Foreskin keratinocyte (primary cell): ENCODE measurements at places on chromosomes 16 and 17. TPM values are rescaled to one million over a fixed set of nuclear protein-coding genes. Genes with fewer than 3 reads are reported as not detected.

The RNF43 gene
- 8.5 and 9.7 TPM in 2 replicates for polyA plus RNA-seq

The DPEP3 gene
- polyA plus RNA-seq: not detected in 2 replicates

The TNRC6C gene
- 0.17 and 0.20 TPM in 2 replicates for polyA plus RNA-seq

The XPO6 gene
- polyA plus RNA-seq: 91.9 and 101 TPM in 2 replicates

The ABCA6 gene
- polyA plus RNA-seq: not detected in 2 replicates

The CMTM1 gene
- polyA plus RNA-seq: 0.11 and 0.19 TPM in 2 replicates

The CCL1 gene
- not detected in 2 replicates for polyA plus RNA-seq

The FSCN2 gene
- not detected in 2 replicates for polyA plus RNA-seq

The MYO19 gene
- 54.6 and 71.7 TPM in 2 replicates for polyA plus RNA-seq

The SLFN11 gene
- polyA plus RNA-seq: 0.48 and 0.81 TPM in 2 replicates

The CHD3 gene
- polyA plus RNA-seq: 66.8 and 76.4 TPM in 2 replicates

The ZNF48 gene
- polyA plus RNA-seq: 6.8 and 8.0 TPM in 2 replicates

DNA sequence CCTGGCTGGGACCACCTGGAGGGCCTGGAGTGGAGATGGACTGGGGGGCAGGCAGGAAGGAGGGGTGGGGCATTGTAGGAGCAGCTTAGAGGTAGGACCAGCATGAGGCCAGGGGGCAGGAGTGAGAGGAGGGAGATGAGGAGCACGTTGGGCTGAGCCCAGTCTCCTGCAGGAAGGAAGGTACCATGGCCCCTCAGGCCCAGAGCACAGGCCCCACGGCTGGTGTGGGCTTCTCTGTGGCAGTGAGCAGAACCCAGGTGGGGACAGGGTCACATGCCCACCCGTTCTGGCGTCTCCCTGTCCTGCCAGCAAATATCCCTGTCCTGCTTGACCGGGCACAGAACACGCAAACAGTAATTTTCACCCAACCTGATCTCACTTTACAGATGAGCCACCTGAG is 141.8 kb downstream of the ENGASE start:
- DNase-seq: no peak

DNA sequence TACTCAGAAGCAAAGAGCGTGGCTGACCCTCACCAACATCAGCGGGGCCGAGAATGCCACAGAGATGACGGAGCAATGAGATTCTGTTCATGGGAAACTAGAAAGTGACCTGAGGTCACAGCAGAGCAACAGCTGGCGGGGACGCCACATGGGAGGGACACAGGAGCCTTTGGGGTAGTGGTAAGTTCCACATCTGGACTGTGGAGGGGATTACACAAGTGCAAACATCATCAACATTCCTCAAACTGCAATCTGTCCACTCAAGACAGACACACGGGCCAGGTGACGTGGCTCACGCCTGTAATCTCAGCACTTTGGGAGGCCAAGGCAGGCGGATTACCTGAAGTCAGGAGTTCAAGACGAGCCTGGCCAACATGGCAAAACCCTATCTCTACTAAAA is 11.2 kb downstream of the HAGH start:
- no peak for DNase-seq

GRCh38 chr16:72427783-72428331 is 255.9 kb upstream of the PMFBP1 start:
- DNase-seq: no peak

- no peak for DNase-seq
Observed at GRCh38 chr16:79210607-79211006, 389.9 kb downstream of the MAF start.

DNA sequence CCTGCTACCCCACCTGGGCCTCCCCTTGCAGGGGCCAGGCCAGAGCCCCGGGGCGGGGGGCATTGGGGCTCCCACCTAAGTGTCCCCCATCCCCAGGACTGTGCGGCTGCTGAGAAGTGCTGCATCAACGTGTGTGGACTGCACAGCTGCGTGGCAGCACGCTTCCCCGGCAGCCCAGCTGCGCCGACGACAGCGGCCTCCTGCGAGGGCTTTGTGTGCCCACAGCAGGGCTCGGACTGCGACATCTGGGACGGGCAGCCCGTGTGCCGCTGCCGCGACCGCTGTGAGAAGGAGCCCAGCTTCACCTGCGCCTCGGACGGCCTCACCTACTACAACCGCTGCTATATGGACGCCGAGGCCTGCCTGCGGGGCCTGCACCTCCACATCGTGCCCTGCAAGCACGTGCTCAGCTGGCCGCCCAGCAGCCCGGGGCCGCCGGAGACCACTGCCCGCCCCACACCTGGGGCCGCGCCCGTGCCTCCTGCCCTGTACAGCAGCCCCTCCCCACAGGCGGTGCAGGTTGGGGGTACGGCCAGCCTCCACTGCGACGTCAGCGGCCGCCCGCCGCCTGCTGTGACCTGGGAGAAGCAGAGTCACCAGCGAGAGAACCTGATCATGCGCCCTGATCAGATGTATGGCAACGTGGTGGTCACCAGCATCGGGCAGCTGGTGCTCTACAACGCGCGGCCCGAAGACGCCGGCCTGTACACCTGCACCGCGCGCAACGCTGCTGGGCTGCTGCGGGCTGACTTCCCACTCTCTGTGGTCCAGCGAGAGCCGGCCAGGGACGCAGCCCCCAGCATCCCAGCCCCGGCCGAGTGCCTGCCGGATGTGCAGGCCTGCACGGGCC is 1.9 kb downstream of the WFIKKN1 start:
- no peak for DNase-seq

- no peak for DNase-seq
Observed at GRCh38 chr16:84180519-84181140, 6.2 kb downstream of the TAF1C start.

DNA sequence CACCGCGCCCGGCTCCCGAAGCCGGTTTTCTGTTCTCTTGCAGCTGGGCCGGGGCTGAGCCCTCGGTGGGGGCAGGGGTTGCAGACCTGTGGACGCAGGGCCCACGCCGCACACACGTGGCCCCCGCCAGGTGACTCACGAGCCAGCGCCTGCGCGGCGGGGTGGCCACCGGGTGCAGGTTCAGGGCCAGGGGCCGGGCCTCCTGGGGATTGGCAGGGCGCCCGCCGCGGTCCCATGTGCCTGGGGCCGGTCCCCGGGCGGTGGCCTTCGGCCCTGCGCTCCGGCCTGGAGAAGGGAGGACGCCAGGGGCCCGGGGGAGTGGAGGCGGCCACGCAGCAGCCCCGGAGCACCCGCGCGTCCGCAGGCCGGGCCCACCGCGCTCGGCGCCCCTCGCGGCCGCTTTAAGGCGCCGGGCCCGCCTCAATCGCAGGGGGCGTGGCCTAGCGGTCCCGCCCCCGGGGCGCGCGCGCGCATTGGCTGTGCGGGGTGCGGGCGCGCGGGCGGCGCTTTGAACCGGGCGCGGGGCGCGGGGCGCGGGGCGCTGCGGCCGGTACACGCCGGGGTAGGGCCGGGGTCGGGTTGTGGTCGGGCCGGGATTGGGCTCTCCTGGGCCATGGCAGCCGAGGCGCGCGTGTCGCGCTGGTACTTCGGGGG is at the start of gene SLC25A10:
SLC25A10 (plus strand) TSS at position 471 of the 654 bp plus-strand sequence; CDS start at position 614, 143 bp downstream.
- DNase-seq: peak; percentile 69

GRCh38 chr17:39848600-39848999 is 15.5 kb downstream of the IKZF3 start:
- DNase-seq: no peak

- no peak for DNase-seq
Observed at GRCh38 chr17:5770441-5771270, 186.3 kb upstream of the NLRP1 start.

DNA sequence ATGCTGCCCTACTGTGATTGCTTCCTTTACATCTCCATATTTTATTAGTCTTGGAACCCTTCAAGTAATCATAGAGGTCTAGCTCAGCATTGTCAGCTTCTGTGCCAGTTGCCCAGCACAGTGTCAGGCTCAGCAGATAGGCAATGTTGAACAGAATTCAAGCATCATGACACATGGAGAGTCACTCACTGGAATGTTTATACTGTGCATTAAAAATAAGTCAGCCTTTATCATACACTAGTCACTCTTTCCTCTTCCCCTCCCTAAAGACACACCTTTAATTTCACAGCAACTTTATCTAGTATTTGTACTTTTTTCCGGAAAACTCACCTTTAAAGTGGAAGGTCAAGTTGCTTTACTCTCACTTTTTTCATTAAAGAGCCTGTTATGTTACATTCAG is 253.8 kb upstream of the CDH11 start:
- peak; percentile 83 for DNase-seq

DNA sequence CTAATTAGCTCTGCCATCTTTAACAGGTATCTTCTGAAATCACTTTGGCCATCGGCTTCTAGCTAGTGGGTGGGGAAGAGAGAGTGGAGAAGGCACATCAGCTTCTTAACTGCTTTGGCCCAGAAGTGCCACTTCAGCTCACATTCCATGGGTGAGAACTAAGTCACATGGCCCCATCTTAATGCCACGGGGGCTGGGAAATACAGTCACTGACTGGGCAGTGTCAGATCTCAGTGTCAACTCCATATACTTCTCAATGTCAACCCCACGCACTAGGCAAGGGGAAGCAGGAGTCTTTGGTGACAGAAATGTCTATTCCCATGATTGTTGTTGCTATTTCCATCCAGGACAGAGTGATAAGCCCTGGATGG is 29.4 kb downstream of the CCR7 start:
- no peak for DNase-seq

DNA sequence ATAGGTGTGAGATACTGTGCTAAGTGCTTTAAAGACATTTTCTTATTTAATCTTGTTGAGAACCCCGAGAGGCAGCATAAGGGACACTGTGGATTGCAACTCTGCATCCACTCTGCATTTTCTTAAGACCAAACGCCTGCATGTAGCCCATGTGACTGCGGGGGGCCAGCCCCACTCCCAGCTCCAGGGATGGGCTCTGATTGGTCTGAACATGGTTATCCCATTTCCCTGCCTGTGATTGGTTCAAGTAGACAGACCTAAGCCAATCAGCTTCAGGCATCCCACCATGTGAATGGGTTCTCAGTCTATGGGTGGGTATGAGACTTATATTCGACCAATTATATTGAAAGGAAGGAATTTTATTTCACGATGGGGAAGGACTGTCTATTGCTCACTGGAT is 33.2 kb upstream of the USP7 start:
- DNase-seq: no peak

DNA sequence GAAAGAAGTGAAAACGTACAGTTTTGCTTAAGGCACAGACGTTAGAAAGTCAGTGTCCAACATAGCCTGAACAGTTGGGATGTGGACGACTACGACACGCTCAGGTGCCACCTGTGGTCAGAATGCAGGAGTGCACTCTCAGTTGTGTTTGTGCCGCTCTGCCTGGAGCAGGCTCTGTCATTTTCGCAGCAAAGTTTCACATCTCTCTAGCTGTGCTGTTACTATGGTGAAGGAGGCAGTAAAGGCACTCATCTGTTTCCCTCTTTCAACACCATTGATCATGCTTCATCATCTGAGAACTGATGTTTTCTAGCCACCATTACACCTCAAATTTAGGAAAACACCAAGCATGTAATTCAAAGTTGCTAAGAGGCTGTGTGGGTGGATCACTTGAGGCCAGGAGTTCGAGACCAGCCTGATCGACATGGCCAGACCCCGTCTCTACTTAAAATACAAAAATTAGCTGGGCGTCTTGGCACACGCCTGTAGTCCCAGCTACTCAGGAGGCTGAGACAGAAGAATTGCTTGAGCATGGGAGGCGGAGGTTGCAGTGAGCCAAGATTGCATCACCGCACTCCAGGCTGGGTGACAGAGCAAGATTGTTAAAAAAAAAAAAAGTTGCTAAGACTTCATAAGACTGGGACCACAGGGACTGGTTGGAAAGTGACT is 44.9 kb upstream of the DNAJA2 start:
- DNase-seq: peak; percentile 38

- DNase-seq: no peak
Observed at GRCh38 chr17:12040478-12040877, 19.8 kb downstream of the MAP2K4 start.

DNA sequence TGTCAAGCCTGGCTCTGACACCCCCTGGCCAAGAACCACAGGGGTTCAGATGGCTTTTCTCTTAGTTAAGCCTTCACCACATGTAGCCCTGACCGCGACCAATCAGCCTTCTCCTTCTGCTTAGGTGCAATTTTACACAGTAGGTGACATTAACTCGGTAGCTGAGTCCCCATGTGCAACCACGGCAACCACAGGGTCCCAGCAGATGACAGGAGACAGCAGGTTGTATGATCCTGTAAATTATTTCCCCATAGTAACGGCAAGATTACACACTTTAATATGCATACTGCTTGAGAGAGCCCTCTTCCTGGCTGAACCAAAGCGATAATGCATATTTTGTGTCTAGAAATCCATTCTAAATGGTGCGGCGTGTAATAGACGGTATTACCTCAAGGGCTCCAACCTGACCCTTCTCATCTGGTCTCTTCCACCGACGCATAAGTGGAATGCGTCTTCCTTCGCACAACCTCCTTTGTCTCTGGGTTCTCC is 458.7 kb upstream of the ZFHX3 start:
- no peak for DNase-seq

DNA sequence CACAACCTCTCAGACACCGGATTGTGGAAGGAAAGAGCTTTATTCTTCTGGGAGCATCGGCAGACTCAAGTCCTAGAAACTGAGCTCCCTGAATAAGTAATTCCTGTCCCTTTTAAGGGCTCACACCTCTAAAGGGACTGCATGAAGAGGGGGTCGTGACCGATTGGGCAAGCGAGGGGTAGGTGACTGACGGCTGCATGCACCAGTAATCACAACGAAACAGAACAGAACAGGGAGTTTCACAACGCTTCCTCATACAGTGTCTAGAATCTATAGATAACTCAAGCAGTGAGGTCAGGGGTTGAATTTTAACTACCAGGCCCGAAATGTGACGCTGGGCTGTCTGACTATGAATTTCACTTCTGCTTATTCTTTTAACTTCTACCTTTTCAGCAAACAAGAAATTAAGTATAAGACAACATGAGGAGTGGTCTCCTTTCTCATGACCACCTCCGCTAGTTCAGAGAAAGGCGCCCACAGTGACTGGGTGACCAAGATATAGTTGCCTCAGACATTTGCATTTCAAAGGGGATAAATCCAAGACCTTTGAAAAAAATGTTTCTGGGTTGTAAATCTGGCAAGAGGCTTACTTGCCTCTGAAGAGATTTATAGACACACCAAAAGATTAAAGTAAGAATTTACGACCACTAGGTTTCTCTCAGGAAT is 88.4 kb upstream of the ATF7IP2 start:
- no peak for DNase-seq

GRCh38 chr17:82346342-82347300 is 12.4 kb upstream of the TEX19 start:
- DNase-seq: no peak

DNA sequence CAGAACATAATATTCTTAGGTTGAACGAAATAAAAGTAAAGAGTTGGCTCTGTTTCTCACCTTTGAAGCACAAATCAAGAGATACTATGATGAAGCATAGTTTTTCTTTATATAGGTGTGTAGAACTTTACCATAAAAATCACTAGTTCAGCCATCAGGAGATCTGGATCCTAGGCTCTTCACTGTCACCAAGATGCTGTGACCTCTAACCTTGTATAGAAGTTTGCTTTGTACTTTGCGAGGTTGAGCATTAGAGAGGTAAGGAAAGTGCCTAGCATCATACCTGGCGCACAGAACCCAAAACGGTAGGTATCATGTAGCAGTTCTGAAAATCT is 553 bp upstream of the CDC6 start:
- no peak for DNase-seq

DNA sequence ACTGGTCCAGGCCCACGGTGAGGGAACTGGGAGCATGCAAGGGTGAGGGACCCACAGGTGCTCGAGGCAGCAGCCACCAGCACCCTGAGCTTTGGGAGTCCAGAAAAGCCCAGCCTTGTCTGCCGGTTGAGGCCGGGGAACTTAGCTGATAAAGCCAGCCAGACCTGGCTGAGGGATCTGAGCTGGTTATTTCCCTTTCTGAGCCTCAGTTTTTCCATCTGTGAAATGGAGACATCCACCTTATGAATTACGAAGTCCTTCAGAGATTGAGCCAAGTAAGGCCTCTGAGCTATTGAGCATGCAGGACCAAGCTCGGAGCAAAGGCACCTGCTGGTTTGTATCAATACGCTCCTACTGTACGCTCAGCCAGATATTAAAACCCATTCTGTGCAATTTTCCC is 13.8 kb downstream of the NECAB2 start:
- DNase-seq: no peak
